ENCODE measurements at places on chromosomes 12 and 14.
A peak's percentile ranks its signal among the peaks of the same experiment; 100 is the strongest.

DNA sequence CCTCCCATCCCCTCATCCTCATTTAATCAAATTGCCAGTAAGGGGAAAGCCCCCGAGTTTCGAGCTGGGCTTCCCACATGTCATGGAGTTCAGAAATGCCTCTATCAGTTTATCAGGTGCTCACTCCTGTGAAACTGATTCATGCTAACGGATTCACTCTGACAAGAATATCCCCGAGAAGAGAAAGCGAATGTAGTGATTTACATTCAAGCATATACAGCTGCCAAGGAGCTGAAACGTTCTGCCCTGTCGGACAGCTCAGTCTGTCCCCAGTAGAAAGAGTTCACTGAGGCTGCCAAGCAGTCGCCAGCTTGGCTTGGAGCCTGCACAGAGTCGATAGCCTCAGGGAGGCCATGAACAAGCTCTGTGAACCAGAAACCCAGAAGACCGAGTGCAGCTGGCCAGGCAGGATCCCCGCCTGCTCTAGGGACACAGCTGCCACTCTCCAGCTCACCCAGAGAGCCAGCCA lies 88.4 kb downstream of the TMCC3 start:
- no peak for DNase-seq

GRCh38 chr14:59262717-59263454 lies 74.4 kb downstream of the DAAM1 start:
- no peak for DNase-seq

GRCh38 chr12:40832668-40833067 lies 140.4 kb downstream of the CNTN1 start:
- DNase-seq = no peak

DNA sequence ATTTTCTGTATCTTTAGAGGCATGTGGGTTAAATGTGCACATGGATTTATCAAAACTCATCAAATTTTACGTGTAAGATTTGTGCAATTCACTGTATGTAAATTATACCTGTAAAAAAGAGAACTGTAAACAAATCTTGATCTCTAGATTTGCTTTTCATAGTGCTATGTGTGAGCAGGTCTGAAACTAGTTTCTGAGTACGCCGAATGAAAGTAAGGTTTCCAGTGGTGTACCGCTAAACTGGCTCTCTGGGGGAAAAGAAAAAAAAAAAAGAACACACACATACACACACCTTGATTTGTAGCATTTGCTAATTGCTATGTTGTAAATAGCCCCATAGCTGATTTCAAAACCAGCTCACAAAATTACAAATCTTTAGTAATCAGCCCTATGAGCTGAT lies 8.6 kb upstream of the SLC41A2 start:
- no peak for DNase-seq

GRCh38 chr12:111171345-111171744 lies 197.6 kb downstream of the PHETA1 start:
- DNase-seq = no peak

- no peak for DNase-seq
These were observed 162.9 kb downstream of the KCNA5 start for GRCh38 chr12:5206401-5207175.

GRCh38 chr14:74510223-74510931 lies 16.8 kb downstream of the ISCA2 start:
- DNase-seq = no peak

- DNase-seq = no peak
These were observed 5.1 kb upstream of the ENDOU start for GRCh38 chr12:47730341-47730744.

GRCh38 chr12:42119085-42119633 lies 25.5 kb downstream of the GXYLT1 start:
- DNase-seq = no peak

DNA sequence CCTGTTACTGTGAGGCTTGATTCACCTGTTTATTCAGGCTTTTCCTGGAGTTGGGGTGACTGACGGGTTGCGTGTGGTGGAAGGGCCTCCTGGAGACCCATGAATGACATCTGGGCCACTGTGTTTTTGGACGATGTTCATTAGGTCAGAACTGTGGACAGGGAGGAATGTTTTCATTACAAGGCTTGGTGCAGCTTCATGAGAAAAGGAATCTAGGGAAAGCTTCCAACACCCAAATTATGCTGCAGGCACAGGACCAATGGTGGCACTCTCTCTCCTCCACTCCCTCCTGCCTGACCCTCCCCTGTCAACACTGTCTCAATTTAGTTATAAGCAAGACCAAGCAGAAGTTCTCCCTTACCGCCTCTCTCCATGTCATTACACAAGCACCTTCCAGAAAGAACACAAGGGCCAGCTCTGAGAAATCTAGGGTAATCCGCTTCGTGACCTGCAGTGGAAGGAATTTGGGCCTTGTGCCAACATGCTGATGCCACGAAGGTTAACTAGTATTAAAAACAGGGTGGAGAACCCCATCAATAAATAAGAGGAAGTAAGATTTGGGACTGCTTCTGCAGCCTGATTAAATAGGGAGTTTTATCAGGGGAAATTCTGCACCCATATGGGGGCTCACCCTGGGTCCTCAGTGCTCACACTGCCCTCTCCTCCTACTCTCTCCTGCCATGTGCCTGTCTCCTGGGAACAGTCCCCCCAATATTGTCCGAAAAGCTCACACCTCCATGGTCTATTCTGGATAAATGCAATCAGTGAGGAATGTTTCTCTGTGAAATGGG lies 200.3 kb downstream of the KTN1 start:
- DNase-seq = peak; percentile 35

GRCh38 chr12:32248441-32249140 lies 141.9 kb downstream of the BICD1 start:
- no peak for DNase-seq

- DNase-seq = no peak
These were observed 99.6 kb upstream of the KRR1 start for GRCh38 chr12:75611041-75611440.

- peak; percentile 95 for DNase-seq
These were observed 15.8 kb downstream of the CD9 start for GRCh38 chr12:6215932-6216494.

All from amniotic stem cell (primary cell).